ENCODE measurements at places on chromosomes 1 and 21.

GRCh38 chr1:158112994-158113758 lies 67.5 kb upstream of the CD1D start:
- peaks cover 8% of the 10 kb centered on the region for H3K4me1 ChIP-seq
- H3K4me3 ChIP-seq, result no peak overlapping the region
- peaks cover 2% of the 10 kb centered on the region for H3K36me3 ChIP-seq
- DNase-seq, result no peak
- H3K27ac ChIP-seq, result no peak overlapping the region

DNA sequence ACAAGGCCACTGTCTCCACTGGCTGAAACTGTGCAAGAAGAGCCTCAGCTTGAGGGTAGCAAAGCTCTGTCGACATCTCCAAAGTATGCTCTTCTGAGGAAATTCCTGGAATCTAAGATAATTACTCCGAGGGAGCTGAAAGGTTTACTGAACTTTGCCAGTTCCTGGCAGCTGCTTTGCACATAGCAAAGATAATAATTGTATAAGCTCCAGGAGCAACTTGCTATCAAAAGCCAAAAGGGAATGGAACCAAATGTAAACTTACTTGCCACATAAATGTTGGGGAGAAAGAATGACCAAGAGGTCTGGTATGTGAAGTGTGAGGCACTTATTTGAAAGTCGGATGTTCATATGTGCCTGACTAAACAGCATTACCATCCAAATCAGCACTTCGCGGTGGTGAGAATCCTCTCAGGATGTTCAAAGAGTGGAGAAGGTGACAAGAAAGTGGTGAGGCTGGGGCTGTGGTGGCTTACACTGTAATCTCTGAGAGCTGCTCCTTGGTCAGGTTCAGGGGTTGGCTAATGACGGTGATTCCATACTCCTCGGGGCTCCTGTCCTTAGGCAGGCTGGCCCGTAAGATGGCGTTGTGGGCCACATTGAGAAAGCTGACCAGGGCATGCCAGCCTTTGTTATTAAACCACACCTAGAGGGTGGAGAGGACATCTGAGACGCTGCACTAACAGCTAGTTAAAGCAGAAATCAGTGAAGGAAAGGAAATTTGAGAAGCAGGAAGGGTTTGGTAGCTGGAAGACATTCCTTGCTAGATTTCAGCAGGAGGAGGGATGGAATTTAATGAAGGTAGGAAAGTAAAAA lies 100.0 kb downstream of the ABCA4 start:
- no peak overlapping the region for H3K4me3 ChIP-seq
- peaks cover 38% of the 10 kb centered on the region for H3K4me1 ChIP-seq
- no peaks in the 10 kb centered on the region for H3K36me3 ChIP-seq
- H3K27me3 ChIP-seq, result peaks cover 26% of the 10 kb centered on the region

DNA sequence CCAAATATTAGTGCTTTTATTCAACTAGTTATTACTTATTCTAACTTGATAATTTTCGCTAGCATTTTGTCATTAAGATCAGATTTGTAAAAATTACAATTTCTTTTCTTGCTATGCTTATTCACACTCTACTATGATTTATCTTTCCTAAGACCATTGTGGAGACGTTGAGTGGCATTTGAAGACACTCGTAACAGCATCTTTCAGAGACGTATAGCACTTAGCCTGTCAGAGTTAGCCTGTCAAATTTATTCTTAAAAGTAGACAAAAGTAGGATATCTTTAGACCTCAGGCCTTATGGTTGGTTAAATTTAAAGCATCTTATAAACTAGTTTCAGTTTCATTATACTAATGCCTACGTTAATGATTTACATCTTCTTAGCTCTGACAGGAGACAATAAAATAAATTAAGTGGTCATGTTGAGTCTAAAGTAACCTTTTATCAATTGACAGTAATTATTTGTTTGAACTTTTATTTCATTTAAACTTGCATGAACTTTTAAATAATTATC lies 1410.1 kb downstream of the MRPL39 start:
- H3K4me1 ChIP-seq, result no peaks in the 10 kb centered on the region
- H3K27me3 ChIP-seq, result no peaks in the 10 kb centered on the region
- no peaks in the 10 kb centered on the region for H3K36me3 ChIP-seq
- no peak overlapping the region for H3K27ac ChIP-seq
- DNase-seq, result no peak
- no peak overlapping the region for H3K4me3 ChIP-seq

GRCh38 chr1:63836830-63837229 lies 63.0 kb downstream of the ROR1 start:
- H3K4me3 ChIP-seq, result no peak overlapping the region
- H3K36me3 ChIP-seq, result no peaks in the 10 kb centered on the region
- no peak for DNase-seq
- no peaks in the 10 kb centered on the region for H3K27me3 ChIP-seq
- H3K27ac ChIP-seq, result no peak overlapping the region

DNA sequence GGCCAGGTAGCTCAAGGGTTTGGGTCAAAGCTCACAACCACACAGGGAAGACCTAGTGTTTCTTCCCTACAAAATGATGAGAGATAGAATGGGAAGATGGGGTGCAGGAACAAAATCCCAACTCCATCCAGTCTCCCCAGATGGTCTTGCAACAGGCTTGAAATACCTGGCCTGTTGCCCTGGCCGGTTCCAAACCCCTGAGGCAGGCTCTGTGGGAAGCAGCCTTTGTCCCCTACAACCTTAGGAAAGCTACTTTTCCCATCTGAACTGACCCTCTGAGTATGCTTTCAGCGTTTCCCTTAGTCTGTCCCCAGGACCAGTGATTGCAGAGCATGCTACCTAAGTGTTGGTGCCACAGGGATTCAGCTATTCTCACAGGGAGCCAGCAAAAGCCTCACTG lies 104.0 kb downstream of the GDAP2 start:
- no peaks in the 10 kb centered on the region for H3K36me3 ChIP-seq
- no peak overlapping the region for H3K4me3 ChIP-seq
- peaks cover 5% of the 10 kb centered on the region for H3K27me3 ChIP-seq
- no peak overlapping the region for H3K27ac ChIP-seq

- no peak for DNase-seq
- H3K27ac ChIP-seq, result no peak overlapping the region
- H3K4me3 ChIP-seq, result no peak overlapping the region
- peaks cover 7% of the 10 kb centered on the region for H3K27me3 ChIP-seq
- no peaks in the 10 kb centered on the region for H3K36me3 ChIP-seq
Observed at GRCh38 chr21:17462276-17462981, 50.4 kb upstream of the CXADR start.

DNA sequence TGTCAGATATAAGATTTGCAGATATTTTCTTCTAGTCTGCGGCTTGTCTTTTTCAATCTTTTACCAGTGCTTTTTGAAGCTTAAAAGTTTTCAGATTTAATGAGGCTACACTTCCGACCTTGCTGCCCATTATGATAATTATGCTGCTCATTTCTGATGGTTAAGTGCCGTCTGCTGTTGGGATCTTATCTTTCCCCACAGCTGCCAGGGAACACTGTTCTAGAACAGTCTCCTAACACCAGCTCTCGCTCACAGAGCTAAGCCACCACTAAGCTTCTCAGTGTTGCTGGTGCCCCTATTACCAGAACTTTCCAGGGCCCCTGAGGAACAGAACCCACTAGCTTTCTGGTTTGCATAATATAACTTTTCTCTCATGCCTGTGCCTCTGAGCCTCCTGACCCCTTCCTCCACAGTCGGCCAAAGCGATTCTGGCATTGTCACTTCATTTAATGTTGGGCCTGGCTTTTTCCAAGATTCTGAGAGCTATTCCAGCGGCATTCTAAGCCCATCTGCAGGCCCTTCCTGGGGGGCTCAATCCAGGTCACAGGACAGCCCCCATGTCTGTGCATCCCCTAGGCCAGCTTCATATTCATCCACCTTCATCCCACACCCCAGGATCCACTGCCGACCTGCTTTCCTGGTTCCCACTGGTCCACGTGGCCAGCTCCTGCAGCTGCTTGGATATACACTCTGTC lies 237.0 kb downstream of the PTPRU start:
- H3K4me3 ChIP-seq, result no peak overlapping the region
- no peaks in the 10 kb centered on the region for H3K36me3 ChIP-seq
- DNase-seq, result no peak

- H3K27ac ChIP-seq, result no peak overlapping the region
- no peaks in the 10 kb centered on the region for H3K4me1 ChIP-seq
- no peaks in the 10 kb centered on the region for H3K27me3 ChIP-seq
- H3K36me3 ChIP-seq, result no peaks in the 10 kb centered on the region
- H3K4me3 ChIP-seq, result no peak overlapping the region
Observed at GRCh38 chr1:232845406-232845955, 40.3 kb downstream of the MAP10 start.

DNA sequence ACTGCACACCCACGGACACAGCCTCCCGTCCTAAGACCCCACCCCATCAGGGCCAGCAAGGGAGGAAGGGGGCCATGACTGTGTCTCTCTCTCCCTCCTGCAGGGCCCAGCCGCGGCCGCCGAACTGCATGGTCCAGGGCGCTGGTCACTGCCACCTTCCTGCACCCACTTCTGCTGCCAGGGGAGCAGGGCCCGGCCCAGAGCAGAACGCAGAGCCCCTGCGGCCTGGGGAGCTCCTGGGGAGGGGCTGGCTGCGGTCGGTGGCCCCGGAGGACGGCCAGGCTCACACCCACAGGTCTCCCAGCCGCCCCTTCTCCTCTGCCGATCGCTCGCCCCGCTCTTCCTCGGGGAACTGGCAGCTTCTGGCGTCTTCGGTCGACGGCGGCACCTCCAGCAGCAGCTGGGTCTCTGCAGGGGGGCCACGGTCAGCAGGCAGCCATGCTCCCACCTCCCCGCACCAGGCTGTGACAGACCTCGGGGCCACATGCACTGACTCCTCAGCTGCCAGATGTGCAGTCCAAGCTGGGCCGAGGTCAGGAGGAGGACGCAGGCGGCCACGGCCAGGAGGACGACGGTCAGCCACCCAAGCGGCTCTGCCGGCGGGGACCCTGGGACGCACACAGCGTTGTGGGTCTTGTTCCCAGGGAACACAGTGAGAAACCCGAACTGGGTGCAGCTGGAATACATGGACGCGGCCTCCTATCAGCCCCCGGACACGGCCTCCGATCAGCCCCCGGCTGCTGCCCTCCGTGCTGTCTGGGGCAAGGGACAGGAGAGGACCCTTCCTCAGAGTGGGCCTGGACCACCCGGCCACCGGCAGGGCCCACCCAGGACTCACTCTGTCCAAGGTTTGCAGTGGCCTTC lies 2.6 kb downstream of the TNFRSF18 start:
- no peaks in the 10 kb centered on the region for H3K27me3 ChIP-seq
- no peak for DNase-seq
- peaks cover 32% of the 10 kb centered on the region for H3K4me1 ChIP-seq
- H3K36me3 ChIP-seq, result no peaks in the 10 kb centered on the region
- H3K27ac ChIP-seq, result no peak overlapping the region

DNA sequence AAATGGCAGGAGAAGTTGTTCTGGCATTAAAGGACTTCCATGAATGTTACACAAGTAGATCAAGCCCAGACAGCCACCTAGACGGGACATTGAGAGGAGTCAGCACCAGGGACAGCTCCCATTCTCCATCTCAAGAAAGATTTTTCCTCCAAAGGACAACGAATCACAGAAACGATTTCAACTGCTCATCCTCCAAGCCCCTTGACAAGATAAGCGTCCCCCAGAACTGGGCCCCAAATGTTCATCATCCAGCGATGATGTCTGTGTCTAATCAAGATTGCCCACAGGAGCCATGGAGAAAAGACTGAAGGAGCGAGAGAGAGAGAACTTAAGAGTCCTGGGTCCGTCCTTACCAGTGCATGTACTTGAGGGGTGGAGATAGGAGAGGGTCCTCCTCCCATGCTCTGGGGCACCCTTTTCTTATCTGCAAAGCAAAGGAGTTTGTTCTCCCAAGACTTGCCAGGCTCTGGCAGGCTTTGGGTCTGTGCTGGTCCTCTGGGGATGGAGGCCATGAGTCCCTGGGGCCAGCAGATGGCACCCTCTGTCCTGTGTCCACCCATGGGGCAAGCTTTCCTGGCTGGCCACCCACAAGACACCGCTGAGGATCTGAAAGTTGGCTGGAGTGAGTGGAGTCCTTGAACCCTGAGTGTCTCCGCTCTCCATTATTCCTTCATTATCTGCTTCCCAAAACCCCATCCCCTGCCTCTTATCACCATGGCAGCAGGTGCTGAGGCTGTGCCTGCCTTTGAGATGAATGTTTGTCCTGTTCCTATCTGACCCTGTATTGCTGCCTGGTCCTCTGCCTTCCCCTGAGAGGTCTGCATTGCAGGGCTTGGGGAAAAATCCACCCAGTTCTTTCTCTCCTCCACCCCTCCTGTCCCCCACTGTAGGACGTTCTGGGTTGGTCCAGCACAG lies 164.6 kb downstream of the ACTL8 start:
- no peak overlapping the region for H3K27ac ChIP-seq
- H3K4me1 ChIP-seq, result no peaks in the 10 kb centered on the region
- DNase-seq, result no peak
- H3K36me3 ChIP-seq, result no peaks in the 10 kb centered on the region
- H3K27me3 ChIP-seq, result peaks cover 1% of the 10 kb centered on the region

DNA sequence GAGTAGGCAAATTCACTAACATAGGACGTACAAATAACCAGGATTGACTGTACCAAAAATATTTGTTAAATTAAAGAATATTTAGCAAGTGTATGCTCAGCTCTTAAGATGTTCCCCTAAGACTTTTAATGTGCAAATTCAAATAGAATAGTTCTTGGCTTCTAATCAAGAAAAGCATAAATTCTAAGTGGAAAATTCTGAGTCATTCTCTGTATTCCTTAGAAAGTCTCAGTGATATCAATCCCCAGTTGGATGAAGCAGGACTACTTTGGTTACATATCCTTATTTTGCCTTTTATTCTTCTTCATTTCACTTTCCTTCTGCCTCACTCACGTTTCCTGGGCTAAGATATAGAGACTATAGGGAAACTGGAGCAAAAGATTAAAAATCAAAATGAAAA lies 130.2 kb downstream of the IFI44 start:
- no peaks in the 10 kb centered on the region for H3K36me3 ChIP-seq
- DNase-seq, result no peak
- no peaks in the 10 kb centered on the region for H3K27me3 ChIP-seq
- no peak overlapping the region for H3K27ac ChIP-seq

GRCh38 chr21:38951095-38951730 lies 145.5 kb downstream of the ETS2 start:
- H3K27me3 ChIP-seq, result peaks cover 14% of the 10 kb centered on the region
- peaks cover 6% of the 10 kb centered on the region for H3K36me3 ChIP-seq
- DNase-seq, result no peak

DNA sequence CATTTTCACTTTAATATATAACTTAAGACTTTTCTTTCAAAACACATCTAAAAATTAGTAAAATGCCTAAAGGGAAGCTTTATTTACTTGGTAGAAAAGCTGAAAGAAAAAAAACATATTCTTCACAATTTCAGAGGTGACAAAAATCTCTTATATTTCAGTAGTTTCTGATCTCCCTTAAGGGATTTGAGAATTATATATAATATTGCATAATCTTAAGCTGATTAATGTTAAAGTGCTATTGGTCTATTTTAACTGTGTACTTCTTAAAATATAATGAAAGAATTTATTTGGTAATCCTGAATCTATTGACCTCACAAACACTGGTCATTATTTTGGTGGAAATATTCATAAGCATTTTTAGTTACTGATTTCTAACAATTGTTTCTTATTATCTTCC lies 1.2 kb upstream of the VPS45 start:
- peak overlapping the region; percentile 89 for H3K27ac ChIP-seq
- H3K4me3 ChIP-seq, result peak overlapping the region; percentile 95
- H3K4me1 ChIP-seq, result peaks cover 39% of the 10 kb centered on the region
- no peak for DNase-seq
- H3K27me3 ChIP-seq, result no peaks in the 10 kb centered on the region
